NCI-H748 treated with DMSO at 0.1 percent for 48 hours (cell line): ENCODE measurements at places on chromosomes 6 and 20.

DNA sequence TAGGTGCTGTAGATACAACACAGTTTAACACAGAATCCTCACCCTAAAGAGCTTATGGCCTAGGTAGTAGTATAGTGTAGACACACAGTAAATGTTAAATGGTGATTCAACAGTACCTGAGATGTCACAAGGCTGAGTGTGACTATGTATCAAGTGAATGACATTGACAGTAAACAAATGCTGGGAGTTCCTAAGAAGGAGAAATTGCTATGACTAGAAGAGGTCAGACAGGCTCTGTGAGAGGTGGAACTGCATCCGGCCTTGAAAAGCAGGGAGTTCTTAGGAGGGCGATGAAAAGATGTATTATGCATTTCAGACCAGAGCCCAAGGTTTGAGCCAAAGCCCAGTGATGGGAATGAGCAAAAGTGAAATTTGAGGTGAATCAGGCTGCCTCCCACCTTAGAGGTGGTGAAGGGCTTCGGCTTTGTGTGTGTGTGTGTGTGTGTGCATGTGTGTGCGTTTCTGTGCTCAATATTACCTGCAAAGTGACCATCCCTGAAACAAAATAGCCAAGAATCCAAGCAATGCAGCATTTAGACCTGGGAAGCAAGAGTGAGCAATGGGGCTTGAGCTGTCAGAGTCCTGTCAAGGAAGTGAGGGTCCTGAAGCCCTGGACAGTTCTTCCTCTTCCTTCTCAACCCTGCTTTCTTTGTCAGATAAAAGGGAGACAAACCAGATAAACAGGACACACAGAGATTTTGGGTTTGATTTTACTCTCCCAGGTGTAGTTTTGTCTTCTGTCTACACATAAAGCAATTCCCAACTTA, 32.3 kb upstream of the CITED2 start:
- no peak for DNase-seq

GRCh38 chr20:6685181-6685582, 82.3 kb upstream of the BMP2 start:
- DNase-seq: no peak

DNA sequence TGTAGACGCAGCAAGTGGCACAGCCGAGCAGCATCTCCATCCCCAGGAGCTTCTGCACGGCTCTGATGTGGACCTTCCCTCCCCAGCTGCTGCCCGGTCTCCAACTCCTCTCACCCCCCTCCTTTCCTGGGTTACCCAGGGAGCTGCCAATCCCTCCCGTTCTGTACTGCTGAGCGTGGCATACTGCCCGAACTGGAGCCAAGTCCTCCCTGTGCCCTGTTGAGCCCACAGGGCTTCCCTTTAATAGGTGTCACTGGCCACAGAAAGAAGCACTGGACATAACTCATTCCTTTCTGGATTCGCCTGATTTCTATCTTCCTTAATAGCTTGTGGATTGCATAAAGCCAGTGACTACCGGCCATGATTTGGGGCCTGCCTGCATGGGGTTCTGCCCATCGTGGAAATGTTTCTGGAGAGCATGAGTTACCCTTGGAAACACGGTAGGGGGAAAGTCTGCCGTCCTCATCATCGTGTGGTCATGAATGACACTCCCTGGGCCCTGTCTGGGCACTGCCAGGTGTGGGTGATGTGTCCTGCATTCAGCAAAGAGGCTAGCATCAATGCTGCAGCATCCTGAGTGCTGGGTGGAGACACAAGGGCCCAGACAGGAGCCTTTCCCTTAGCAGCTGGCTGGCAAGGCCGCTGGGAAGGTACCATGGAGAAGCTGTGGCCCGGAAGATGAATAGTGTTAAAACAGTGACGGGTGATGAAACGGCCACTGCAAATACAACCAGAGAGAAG, 189.7 kb downstream of the SYNDIG1 start:
- no peak for DNase-seq

DNA sequence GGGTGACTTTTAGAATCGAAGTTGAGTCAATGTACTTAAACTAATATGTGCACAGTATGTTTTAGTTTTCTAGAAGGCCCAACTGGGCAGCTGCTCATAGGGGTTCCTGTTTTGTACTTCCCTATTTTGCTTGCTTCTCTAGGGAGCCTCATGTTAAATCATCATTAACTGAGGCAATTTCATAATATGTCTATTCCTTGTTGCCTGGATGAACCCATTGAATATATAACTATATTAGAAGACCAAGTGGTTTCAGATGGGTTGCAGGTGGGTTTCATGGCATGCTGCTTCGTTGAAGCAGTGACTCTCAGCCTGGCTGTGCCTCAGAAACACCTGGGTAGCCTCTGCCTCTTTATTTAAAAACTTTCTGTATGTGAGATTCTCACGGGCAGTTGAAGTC, 22.2 kb downstream of the CARMIL1 start:
- no peak for DNase-seq

GRCh38 chr20:33299111-33299603, 16.1 kb downstream of the BPIFB1 start:
- peak; percentile 11 for DNase-seq

DNA sequence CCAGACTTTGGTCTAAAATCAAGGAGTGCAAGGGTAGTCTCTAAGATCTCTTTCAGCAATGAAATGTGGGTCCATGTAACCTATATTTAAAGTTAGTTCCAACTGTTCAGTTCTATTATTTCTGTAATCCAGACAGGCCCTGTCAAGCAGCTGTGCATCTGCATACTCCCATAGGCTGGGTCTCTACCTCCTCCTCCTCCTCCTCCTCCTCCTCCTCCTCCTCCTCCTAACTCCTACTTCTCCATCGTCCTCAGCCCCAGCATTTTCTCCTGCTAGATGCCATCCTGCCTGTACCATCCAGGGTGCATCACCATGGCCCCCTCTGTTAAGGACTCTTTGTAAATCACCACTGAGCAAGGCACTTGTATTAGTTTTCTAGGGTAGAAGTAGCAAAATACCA, 52.4 kb upstream of the TPD52L1 start:
- no peak for DNase-seq

DNA sequence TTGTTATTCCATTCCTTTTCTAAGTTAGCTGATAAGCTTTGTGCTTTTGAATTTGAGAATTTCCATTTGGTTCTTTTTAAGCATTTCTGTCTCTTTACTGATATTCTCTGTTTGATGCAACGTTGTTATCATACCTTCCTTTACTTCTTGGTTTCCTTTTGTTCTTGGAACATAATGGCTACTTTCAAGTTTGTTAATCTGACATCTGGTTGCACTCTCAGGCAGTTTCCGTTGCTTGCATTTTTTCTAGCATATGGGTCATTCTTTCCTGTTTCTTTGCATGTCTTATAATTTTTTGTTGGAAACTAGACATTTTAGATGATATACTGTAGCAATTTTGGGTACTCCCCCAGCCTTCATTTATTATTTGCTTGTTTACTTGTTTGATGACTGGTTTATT, 12.5 kb downstream of the CDC5L start:
- DNase-seq: no peak

DNA sequence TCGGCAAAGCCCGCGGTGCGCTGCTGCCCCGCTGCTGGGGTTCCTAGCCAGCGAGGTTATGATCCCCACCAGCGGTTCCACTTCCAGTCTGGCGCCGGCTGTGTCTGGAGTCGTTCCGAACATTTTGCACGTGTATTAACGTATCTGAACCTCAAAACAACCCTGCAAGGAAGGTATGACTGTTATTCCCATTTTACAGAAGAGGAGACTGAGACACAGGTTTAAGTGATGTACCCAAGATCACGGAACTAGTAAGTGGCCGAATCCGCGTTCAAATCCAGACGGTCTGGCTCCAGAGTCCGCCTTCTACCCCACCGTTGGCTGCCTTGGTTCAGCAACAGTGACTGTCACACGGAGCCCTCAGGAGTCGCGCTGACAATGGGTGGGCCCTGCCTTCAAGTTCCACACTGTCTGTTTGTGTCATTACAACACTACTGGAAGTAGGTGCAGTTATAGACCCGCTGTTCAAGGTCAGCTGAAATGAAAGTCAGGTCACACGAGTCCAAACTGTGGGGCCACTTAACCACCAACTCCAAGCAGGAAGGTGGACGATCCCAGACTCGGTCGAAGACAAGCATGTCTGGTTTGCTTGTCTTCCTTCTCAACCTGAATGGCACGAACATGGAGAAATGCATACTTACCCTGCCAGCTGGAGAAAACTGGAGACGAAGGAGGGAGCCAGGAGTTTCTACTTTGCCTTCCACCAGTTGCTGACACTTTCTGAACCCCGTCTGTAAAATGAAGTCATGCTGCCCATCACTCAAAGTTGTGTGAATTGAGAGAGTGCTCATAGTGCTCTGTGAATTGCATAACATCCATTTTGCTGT, 803 bp upstream of the SRXN1 start:
- DNase-seq: no peak

DNA sequence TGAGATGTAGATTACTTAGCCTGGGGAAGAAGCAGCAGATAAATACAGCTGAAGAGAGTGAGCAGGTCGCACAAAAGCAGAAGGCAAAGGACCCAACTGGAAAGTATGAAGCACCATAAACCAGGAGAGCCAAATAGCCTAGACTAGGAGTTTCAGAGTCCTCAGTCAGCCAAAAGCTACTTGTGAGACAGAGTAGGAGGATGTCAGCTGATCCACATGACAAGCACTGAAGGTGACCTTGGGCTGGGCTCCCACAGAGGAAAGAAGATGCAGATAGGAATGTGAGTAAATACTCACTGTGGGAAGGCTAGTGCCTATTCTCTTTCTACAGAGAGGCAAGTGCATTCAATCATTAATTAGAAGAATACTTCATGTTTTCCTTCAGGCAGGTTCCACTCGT, 274.0 kb upstream of the POU3F2 start:
- no peak for DNase-seq

- no peak for DNase-seq
These were observed 24.6 kb upstream of the ZNF133 start for GRCh38 chr20:18263723-18264122.

- no peak for DNase-seq
These were observed 1139.3 kb downstream of the HACE1 start for GRCh38 chr6:103720393-103720792.

DNA sequence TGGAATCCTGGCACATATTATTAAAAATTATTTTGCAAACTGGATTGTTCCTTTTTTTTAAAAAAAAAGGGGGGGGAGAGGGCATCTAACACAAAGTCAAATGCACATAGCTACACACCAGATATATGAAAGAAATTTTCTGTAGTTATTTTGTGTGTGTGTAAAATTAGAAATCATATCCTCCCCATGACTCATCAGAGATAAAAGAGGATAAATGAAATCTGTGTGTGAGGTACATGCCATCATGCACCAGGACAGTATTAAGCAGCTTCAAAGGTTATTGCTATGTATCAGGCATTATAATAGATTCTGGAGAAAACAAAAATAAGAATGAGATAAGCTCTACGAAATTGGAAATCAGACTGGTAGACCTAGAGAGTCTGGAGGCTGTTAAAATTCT, 5.2 kb downstream of the BTBD9 start:
- no peak for DNase-seq

DNA sequence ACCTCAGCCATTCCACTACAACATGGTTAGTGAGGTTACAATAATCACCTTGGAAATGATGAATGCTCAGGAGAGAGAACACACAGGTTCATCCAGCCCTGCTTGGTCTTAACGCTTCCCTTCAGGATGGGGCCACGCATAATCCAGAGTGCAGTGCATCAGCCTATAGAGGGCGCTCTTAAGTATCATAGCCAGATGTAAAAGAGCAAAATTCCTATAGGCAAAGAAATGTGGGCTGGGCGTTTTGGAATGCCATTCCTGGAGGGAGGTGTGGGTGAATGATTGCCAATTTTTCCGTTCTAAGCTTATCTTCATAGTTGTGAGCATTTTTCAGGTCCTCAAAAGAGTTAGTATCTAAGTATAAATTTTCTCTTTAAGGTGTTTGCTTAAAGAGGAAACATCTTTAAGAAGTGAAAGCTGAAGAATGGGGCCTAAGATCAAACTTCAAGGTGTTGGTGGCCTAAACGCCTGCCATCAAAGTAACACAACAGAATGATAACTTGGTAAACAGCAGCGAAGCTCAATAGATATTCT, 1.8 kb downstream of the RIPOR2 start:
- no peak for DNase-seq

GRCh38 chr6:106046116-106046853, 39.9 kb upstream of the PRDM1 start:
- peak; percentile 74 for DNase-seq

- DNase-seq: no peak
These were observed 42.6 kb downstream of the KIAA1755 start for GRCh38 chr20:38217791-38218565.

DNA sequence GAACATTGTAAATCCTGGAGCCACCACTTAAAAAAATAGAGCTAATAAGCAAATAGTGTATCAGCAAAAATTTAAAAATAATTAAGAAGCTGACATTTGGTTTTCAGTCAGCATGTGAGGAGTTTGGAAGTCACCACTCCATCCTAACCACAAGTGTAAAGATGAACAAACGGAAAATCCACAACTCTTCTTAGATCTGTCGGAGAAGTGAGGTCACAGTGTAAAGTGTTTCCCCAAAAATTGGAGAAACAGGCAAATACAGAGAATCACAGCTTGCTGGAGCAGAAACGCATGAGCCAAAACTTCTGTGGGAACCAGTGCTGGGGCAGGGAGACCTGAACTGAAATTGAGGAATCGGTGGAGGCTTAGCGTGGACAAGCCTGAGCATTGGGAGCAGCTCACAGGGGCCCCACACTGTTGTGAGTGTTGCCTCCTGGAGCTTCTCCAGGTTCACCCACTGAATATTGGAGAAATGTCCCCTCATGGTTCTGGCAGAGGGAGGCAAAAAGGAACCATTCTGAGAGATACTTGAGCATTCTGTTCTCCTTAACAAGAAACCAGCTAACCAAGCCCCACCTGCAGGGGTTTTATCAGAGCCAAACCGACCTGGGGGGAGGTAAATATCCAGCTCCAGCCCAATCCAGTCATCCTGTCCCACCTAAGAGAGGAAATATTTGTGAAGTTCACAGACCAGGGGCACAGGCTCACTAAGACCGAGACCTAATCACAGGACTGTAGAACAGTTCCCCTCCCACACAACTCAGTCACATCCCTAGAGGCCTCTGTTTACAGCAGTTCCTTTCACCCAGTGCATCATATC, 192.0 kb downstream of the ERMARD start:
- no peak for DNase-seq

- no peak for DNase-seq
These were observed 76.5 kb upstream of the TOP1 start for GRCh38 chr20:40952136-40952535.

DNA sequence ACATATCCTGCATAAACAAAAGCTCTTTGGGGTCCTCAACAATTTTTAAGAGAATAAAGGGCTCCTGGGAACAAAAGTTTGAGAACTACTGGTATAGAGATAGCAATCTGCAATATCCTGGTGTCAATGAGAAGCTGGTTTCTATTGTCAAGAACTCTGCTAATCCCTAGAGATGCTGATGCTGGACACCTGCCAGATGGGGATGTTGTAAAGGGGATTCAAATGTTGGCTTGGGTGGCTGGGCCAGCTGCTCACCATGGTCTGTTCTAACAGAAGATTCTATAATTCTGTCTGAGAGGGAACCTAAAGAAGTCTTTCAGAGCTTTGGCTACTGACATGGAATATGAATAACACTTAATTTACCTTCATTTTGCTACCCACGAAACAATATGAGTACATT, 137.8 kb downstream of the BTBD9 start:
- no peak for DNase-seq

GRCh38 chr6:128743974-128744765, 138.8 kb upstream of the LAMA2 start:
- no peak for DNase-seq
